ENCODE measurements at places on chromosomes 5 and 9.

- no peak for DNase-seq
These were observed 8.4 kb upstream of the DMRT3 start for GRCh38 chr9:967903-968641.

DNA sequence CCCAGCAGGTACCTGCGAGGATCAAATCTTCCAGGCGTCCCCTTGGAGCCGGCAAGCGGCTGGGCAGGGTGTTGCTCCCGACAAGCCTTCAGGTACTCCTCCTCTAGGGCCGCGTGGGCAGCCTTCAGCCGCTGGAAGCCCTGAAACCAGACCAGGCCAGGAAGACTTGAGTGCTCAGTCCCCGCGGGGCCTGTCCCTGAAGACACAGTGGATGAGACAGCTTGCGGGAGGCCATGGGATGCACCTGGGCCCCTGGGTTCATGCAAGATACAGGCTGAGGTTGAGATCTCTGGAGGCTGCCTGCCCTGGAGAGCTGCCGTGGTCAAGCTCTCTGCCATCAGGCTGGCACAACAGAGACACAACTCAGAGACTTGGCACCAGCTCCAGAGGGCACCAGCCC, 25.4 kb downstream of the AKNA start:
- DNase-seq: no peak

DNA sequence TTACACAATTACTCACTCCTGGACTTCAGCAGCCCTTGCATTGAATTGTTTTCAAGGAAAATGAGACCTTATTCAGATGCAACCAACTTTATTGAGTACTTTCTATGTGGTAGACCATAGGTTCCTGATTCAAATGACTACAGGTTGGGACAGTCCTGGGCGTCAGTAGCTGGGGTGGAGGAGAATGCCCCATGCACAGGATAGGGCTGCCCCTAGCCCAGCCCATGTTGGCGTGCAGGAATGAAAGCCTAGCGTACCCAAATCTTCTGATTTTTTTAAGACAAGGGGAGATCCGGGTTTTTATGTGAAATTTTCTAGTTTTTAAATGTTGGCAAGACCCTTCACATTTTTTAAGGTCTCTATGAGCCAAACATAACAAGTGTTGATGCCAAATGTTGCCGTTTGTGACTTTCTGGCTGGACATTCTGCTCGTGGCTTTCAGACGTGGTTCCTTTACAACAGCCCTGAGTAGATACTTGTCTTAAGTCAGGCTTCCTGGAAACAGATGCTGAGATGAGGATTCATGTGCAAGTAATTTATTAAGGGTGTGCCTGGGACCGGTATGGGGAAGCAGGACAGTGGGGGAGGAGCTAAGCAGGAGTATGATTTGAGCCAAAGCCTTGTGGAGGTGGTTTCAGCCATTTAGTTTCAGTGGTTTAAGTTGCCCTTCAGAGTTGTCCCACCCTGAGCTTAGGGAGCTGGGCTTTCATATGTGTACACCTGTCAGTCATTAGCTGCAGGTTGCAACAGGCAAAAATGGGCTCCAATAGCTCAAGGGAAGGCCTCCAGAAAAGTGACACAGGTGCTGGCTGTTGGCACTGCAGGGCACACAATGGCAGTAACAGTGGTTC, 154.1 kb downstream of the NTRK2 start:
- no peak for DNase-seq

- DNase-seq: no peak
These were observed 51.0 kb downstream of the SH3PXD2B start for GRCh38 chr5:172403189-172403796.

- DNase-seq: no peak
These were observed at the start of gene SPINK4 for GRCh38 chr9:33239921-33240320. TSS of gene SPINK4 (plus strand) at chr9:33240167. CDS start at chr9:33240209, 42 bp downstream.

DNA sequence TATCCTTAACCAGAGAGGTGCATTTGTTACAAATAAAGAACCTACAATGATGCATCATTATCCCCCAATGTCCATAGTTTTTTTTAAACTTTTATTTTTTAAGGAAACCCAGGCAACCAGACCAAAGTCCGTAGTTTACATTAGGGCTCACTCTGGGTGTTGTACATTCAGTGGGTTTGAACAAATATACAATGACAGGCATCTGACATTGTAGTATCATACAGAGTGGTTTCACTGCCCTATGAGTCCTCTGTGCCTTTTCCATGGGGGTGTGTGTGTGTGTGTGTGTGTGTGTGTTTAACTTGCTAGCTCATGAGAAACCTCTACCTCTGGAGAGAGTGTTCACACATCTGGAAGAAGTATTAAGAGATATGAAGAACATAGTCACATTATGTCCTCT, 141.5 kb downstream of the KDM4C start:
- DNase-seq: no peak

- DNase-seq: peak; percentile 43
These were observed 13.7 kb upstream of the FCHSD1 start for GRCh38 chr5:141664733-141665461.

GRCh38 chr5:6749026-6749716, 35.9 kb downstream of the TENT4A start:
- DNase-seq: no peak

- DNase-seq: no peak
These were observed 66.7 kb downstream of the KCNIP1 start for GRCh38 chr5:170570476-170570875.

- DNase-seq: no peak
These were observed 35.6 kb downstream of the TRIO start for GRCh38 chr5:14178671-14179211.

GRCh38 chr5:155799308-155799707, 527.7 kb upstream of the SGCD start:
- no peak for DNase-seq

DNA sequence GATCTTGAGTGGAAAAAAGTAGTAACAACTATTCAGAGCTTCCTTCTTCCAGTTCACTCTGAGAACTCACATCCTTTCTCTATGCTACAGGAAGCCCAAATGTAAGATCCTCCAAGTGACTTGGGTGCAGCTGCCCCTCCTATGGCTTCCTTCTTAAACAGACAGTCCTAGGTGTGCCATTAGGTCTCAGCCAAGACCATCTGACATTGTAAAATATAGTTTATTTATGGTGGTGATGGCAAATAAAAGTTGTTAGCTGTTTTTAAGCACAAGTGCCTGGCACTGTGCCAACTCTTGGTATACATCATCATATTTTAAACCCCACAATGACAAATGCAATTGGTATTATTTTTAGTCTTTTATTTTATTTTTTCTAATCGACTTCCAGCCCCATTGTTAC, 58.1 kb downstream of the TMEM252 start:
- DNase-seq: no peak

- no peak for DNase-seq
These were observed 11.4 kb downstream of the GOLGA1 start for GRCh38 chr9:124929464-124929863.

DNA sequence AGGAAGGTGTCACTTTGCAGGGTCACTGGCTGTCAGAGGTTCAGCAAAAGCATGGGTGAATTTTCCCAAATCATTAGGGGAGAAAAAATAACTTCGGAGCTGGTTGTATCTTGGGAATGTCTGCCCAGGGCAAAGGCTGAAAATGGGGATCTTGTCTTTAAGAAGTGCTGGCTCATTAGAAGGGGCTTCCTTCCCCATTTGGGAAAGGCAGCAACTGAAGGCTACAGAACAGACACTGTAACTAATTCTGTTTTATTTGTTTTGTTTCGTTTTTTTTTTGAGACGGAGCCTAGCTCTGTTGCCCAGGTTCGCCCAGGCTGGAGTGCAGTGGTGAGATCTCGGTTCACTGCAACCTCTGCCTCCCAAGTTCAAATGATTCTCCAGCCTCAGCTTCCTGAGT, 70.3 kb upstream of the PCA3 start:
- no peak for DNase-seq

GRCh38 chr5:173802670-173803165, 85.4 kb upstream of the CPEB4 start:
- no peak for DNase-seq

- no peak for DNase-seq
These were observed 35.6 kb downstream of the C9 start for GRCh38 chr5:39328731-39329130.

GRCh38 chr9:76424491-76424890, 30.3 kb upstream of the RFK start:
- no peak for DNase-seq

GRCh38 chr9:94533155-94533554, 21.7 kb upstream of the PCAT7 start:
- no peak for DNase-seq

DNA sequence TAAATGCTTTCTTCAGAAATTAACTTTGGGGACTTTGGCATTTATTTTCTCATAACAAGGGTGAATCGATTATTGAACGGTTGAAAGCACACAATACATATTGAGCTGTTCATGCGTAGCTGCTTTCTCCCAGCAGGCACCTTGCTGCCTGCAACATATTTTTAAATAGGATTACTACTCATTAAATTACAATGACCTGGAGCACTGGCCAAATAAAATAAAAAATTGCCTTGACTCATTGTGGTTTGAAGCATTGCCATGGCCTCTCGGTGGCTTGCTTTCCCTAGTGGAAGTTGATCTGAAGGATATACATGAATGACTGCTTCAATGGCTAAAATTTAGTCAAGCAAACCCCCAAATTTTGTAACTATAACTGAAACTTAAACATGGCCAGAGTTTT, 181.6 kb upstream of the NUDT12 start:
- DNase-seq: no peak
